ENCODE measurements at places on chromosomes 5 and 9. TPM values are rescaled to one million over a fixed set of nuclear protein-coding genes. Genes with fewer than 3 reads are reported as not detected.

The SLC34A1 gene
- total RNA-seq, result not detected

The LCN2 gene
- not detected for total RNA-seq

The ANKRD33B gene
- total RNA-seq, result 3.1 TPM

The TMEM167A gene
- 41.4 TPM for total RNA-seq

The ADGRV1 gene
- total RNA-seq, result 0.66 TPM

The FOXE1 gene
- 0.22 TPM for total RNA-seq

The SAPCD2 gene
- total RNA-seq, result 0.22 TPM

The WDR70 gene
- total RNA-seq, result 21.3 TPM
